T-helper 9 cell (primary cell): ENCODE measurements at places on chromosomes 7 and 10.

DNA sequence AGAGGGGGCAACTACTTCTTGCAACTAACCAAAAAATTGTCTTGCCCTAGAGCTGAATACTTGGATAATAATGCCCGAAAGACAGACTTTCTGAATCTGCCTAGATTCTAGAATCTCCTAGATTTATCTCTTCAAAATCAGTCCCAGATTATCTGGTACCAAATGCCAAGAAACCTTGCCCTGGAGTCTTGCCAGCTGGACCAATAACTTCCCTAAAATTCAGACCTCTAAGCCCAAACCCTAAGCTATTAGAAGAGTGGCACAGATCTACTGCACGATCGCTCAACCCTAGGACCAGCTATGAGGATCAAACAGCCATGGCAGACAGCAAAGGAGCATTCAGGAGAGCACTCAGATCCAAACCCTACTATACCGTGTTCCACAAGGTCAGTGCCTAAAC lies 45.0 kb downstream of the ARMH3 start:
- no peak for DNase-seq

DNA sequence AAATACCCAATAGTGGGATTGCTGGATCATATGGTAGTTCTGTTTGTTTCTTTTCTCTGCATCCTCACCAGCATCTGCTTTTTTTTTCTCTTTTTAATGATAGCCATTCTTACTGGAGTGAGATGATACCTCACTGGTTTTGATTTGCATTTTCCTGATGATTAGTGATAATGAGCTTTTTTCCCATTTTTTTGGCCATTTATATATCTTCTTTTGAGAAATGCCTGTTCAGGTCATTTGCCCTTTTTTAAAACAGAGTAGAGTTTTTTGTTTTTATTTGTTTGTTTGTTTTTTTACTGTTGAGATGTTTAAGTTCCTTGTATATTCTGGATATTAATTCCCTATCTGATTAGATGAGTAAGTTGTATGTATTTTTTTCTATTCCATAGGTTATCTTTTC lies 205.8 kb upstream of the KAT6B start:
- DNase-seq, result no peak

GRCh38 chr7:55488804-55489340 lies 83.4 kb downstream of the VOPP1 start:
- no peak for DNase-seq

- no peak for DNase-seq
These were observed 5.6 kb downstream of the OGA start for GRCh38 chr10:101812606-101813005.

GRCh38 chr7:96085953-96086352 lies 235.9 kb downstream of the SLC25A13 start:
- no peak for DNase-seq

DNA sequence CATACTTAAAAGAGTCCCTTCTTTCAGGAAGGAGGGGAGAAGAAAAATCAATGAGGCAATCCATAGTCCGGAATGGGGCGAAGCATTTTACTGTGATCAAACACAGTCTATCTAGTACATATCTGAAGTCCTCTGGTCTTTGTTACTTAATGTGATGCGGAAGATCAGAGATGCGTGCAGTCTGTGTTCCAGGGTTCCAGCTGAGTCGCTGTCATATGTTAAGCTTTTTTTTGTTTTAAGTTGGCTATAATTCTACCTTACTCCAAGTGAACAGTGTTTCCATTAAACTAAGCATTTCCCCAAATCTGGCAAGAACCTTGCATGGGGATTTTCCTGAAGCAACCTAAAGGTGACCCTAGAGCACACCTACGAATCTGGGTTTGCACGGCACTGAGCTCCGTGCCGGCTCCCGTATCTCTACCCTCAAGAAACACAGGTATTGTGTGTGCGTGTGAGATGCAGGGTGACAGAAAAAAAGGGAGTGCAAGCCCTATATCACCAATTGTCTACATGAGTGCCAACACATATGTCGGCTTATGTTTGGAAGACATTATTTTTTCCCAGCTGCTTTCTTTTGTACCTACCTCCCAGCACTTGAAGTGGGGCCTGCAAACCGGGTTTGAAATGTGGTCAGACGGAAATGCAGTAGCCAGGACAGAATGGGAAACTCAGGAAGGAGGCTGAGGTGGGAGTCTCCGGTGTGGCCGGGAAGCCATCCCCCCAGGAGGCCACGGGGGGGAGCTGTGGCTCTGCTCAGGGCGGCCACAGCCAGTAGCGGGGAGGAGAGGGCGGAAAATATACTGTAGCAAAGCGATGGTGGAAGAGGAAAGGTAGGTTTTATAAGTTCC lies 435.8 kb upstream of the MGMT start:
- DNase-seq, result peak; percentile 12

DNA sequence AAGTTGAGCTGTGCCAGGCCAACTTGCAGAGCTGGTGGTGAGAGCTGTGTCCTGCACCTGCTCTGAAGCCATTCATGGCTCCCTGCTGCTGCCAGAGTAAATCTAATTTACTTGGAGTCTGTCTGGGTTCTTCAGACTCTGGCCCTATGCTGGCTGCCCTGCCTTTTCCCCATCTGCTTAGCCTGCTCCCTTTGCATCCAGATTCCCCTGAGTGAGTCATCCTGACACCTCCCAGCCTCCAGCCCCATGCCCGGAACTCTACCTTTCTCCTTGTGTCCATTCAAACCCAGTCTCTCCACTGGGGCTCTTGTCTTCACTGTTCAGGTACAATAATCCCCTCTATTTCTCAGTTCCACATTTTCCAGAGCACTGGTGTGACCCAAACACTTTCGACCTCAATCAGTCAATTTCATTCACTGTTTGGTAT lies 434.4 kb upstream of the ZMIZ1 start:
- no peak for DNase-seq

GRCh38 chr10:123213192-123213591 lies 59.0 kb downstream of the BUB3 start:
- no peak for DNase-seq

GRCh38 chr10:90888387-90888786 lies 16.6 kb downstream of the RPP30 start:
- DNase-seq, result no peak

GRCh38 chr10:70960316-70960715 lies 72.0 kb upstream of the PCBD1 start:
- no peak for DNase-seq

GRCh38 chr10:25933653-25934608 lies at the start of gene MYO3A:
Gene MYO3A, plus strand, starts transcription at chr10:25934229. Its CDS starts 17,882 bp downstream, at chr10:25952111.
- no peak for DNase-seq

- no peak for DNase-seq
These were observed 7.0 kb downstream of the SLC4A2 start for GRCh38 chr7:151066273-151066974.

- no peak for DNase-seq
These were observed 25.6 kb upstream of the NPS start for GRCh38 chr10:127523476-127523875.

GRCh38 chr10:102231357-102232318 lies 5.5 kb downstream of the ELOVL3 start:
- DNase-seq, result peak; percentile 66

GRCh38 chr7:57375783-57376182 lies 74.2 kb upstream of the ZNF716 start:
- DNase-seq, result no peak

GRCh38 chr7:88040694-88041093 lies 106.6 kb downstream of the ADAM22 start:
- DNase-seq, result no peak

GRCh38 chr10:84608126-84608525 lies 279.7 kb downstream of the CCSER2 start:
- no peak for DNase-seq

- no peak for DNase-seq
These were observed 258.0 kb downstream of the XPNPEP1 start for GRCh38 chr10:109665321-109665720.

DNA sequence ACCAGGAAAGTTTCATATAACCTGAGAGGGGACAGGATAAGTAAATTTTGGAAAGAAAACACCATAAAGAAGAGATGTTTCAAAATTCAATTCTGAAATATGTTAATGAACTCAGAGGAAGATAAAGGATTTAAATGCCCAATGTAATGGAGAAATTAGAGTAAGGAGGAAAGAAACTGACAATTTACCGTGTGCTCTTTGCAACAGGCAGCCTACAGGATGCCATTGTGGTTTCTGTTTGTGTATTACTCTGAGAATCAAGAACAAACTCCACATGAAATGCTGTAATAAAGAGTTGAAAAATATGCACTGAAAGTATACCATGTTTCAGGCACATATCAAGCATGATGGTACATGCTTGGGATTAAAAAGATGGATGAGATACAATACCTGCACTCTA lies 44.8 kb upstream of the GLCCI1 start:
- DNase-seq, result no peak

GRCh38 chr10:14554491-14555205 lies 220.0 kb downstream of the FAM107B start:
- DNase-seq, result no peak

DNA sequence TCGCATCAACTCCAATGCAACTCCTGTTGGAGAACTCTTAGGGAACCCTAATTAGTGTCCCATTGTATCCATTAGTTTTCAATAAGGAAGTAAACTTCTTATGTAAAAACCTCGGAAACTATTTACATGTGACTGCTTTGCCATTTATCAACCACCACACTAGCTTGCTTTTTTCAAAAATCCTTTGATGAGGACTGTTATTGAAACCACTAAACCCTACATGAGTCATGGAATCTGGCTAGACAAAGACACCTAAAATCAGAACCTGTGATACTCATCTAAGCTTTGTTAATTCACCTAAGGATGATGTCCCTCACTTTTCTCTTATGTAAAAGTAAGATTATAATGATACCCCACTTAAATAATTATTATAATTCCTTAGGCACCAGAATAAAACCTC lies 414.1 kb upstream of the ETV1 start:
- DNase-seq, result no peak

DNA sequence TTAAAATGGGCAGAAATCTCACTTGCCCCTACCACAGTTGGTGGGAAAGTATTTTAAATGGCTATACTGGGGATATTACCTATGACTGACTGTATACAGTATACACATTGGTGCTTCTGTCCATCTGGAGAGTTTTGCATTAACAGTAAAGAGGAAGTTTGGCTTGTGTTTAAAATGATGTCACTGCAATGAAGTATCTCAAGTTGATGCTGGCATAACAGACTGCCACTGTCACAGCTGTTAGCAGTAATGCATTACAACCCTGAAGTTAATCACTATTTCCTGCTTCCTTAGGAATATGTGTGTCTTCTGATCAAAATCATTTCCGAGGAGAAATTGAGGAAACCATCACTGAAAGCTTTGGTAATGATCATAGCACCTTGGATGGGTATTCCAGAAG lies 1.9 kb downstream of the DKK1 start:
- DNase-seq, result no peak

- DNase-seq, result no peak
These were observed 150.9 kb upstream of the MEOX2 start for GRCh38 chr7:15837306-15837950.

DNA sequence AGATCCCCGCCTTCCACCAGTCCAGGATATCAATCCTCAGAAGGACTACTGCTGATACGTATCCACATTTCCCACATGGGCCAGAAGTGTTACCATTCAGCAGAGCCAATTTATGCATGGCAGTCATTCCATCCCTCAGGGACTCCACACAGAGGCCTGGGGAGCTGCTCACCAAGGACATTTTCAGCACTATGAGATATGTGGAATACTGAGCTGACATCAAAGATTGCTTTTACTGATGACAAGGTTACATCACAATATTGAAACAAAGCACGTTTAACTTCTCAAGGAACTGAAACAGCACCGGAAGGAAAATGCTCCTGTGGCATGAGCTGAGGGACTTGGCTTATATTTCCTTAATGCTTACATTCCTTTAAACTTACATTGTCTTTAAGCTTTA lies 335.1 kb downstream of the BMPER start:
- no peak for DNase-seq
